ENCODE measurements at places on chromosomes 16 and 17. TPM values are rescaled to one million over a fixed set of nuclear protein-coding genes. Genes with fewer than 3 reads are reported as not detected.

DNA sequence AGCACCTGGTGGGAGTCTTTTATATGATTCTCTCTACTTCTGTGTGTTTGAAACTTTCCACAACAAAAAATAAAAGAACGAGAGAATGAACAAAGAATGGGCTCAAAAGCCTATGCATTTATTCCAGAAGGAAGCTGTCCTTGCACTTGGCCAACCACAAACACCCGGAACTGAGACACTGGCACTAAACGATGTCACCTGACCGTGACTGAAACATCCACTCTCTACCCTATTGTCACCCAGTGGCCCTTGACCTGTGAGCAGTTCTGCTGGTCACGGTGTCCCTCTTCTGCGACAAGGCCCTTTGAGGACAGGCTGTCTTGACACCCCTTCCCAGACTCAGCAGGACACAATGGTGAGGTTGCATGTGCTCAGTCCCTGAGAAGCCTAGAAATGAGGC, 56.6 kb downstream of the TEKT5 start:
- DNase-seq, result no peak

Gene FOXC2
- total RNA-seq, result 14.9 TPM

Gene SDR42E2
- total RNA-seq, result 0.05 TPM

Gene FOXJ1
- total RNA-seq, result 0.28 TPM

- DNase-seq, result no peak
These were observed 101.5 kb downstream of the STXBP4 start for GRCh38 chr17:55069983-55070529.

- DNase-seq, result no peak
These were observed 44.2 kb upstream of the DNAJA2 start for GRCh38 chr16:47017636-47018035.
